ENCODE measurements at places on chromosomes 16 and 17.

DNA sequence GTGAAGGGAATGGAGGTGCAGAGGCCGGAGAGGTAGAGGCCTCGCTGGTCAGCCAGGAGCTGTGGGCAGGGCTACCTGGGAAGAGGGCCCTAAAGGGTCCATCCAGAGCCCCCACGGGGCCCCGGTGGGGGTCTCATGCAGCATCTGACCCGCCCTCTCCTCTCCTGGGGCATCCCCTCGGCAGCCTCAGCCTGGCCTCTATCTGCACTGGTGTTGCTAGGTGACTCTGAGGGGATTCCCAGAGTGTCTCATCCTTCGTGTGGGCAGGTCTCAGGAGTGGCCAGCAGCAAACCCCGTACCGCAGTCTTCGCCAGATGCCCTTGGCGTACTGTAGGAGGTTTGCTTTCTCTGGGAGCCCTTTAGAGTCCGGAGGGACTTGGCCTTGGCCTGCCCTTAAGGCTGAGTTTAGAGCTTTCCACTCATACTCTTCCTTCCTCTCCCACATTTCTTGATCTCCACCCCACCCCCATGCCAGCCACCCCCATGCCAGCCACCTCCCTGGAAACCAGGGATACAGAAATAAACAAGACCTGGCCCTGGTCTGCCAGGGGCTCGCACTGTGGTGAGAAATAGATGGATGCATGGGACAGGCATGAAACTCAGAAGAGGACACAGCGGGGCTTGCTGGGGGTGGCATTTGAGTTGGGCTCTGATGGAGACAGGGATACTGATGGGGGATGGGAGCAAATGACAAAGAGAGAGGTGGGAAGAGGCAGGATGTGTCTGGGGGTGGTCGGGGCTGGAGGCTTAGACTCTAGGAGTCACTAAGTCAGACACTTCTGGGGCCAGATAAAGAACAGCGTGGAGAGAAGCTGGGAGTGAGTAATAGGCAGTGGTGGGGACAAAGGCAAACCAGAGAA is 9.9 kb downstream of the SLC5A10 start:
- no peak for DNase-seq

- DNase-seq = no peak
Measured at GRCh38 chr16:610513-611381, 20.0 kb upstream of the WFIKKN1 start.

DNA sequence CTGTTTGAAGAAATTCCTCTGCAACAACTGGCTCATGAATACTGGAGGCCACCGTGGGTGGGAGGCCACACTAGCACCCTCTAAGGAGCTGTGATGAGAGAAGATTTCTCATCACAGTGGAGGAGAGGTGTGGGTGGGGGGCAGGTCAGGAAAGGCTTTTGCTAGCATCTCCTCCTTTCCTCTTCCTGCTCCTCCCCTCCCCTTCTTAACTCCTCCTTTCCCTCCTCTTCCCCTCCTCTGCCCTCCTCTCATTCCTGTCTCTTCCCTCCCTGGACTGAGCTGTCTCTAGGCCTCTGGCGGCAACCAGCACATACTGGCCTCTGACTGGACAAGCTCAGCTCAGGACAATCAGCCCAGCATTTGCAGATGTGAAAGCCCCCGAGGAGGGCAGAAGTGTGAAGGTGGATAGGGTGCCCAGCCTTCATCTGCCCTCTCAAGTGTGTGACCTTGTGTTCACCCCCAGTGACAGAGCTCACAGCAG is 19.0 kb upstream of the LHX1 start:
- DNase-seq = no peak

DNA sequence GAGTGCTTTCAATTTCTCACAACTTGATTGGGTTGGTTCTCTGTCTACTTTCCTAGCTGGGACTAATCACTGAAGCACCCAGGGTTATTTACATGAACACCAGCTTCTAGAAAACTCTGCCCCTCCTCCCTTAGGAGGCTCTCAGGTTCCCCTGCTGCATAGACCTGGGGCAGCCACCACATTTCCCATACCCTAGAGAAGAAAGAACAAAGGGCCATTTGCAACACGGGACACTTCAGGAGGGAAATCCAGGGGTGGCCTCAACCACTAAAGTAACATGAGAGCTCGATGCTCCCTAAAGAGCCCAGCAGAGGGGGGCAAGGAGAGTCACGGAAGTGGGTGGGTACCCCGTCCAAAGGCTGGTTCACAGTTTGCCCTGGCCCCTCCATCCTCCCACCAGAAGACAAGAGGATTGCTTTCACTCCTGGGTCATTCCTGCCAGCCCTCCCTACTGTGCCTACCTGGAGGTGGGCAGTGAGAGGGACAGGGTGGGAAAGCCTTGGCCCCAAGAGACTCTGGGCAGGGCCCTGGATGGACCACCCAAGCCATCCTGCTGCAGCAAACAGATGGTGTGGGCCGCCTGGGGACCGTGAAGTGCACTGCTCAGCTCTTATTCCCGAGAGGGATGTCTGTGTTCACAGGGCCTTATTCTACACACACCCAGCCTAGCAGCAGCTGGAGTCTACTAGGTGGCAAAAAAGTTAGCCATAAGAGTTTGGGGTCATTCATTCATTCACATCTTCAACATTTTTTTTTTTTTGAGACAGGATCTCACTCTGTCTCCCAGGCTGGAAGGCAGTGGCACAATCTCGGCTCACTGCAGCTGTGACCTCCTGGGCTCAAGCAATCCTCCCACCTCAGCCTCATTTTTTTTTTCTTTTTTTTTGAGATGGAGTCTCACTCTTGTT is 392.1 kb downstream of the SOX9 start:
- no peak for DNase-seq

DNA sequence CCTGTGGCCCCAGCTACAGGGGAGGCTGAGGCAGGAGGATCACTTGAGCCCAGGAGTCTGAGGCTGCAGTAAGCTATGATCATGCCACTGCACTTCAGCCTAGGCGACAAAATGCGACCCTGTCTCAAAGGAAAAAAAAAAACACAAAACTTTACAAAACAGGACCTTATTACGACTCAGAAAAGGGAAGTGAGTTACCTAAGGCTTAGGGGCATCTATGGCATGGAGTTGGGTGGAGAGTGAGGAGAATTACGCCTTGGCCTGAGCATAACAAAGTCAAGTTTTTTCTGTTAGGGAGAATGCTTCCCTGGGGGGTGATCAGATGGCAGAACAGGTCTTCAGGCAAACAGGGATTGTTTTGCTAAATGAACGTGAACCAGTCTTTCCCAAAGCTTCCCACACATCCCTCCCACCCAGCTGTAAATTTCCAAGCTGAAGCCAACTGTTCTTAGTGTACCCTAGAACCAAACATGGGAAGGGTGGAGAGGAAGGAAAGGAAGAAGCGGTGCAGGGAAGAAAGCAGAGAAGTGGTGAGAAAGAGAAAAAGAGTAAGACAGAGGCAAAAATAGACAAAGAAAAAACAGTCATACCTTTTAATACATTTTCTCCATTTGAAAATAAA is 24.6 kb upstream of the TNRC6C start:
- DNase-seq = no peak

DNA sequence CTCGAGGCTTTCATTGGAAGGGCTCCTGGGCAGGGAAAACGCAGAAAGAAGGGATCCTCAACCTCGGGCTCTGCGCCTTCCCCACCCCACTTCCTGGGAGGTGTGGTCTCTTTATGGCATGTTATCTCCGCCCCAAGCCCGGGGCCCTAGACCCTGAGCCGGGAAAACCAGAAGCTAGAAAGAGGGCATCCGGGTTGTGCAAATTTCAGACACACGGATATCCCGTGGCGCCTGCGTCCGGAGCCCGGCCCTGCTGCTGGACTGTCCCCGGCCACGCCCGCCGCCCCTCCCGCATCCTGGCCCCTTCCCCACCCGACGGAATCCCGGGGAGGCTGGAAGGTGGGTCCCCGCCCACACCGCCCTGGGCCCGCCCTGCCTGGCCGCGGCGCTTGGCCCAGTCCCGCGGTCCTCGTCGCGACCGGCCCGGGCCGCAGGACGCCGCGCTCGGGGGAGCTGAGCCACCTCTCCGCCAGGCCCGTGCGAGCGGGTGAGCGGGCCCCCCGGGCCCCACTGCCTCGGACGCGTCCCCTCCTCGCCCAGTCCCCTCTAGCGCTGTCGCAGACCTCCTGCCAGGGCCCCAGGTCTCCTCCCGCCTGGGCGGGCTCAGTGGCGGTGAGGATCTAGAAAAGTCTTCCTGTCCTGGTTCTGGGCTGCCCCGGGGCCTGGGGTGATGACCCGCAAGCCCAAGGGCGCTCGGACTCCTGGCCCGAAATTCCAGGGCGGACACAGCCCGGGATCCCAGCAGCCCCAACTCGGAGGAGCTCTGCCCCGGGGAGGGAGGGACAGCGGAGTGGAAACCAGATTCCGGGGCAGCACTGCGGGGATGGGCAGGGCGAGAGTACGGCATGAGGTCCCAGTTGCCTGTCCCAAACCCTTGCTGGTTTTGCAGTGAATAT is at the start of gene SLC16A5:
TSS of gene SLC16A5 (plus strand) at position 397 of the 896 bp plus-strand sequence. CDS start 5,683 bp downstream, outside the sequence.
- DNase-seq = peak; percentile 66

DNA sequence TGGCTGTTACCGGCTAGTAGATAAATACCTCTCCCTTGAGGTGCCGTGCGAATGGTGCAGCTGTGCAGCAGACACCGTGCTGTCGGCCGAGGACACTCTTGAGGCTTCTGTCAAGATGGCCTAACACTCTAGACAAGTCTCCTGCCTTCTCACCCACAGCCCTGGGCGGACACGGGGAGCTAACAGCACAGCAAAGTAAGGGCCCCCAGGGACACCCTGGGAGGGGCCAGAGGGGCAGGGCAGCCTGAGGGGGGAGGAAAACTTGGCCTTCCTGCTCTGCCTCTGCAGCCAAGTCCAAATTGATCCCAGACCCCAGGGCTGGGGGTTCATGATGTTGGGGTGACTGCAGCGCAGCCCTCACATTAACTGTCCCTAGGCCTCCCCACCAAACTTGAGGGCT is 210.2 kb downstream of the RPTOR start:
- no peak for DNase-seq

GRCh38 chr16:49875806-49876715 is 20.1 kb upstream of the ZNF423 start:
- DNase-seq = no peak

DNA sequence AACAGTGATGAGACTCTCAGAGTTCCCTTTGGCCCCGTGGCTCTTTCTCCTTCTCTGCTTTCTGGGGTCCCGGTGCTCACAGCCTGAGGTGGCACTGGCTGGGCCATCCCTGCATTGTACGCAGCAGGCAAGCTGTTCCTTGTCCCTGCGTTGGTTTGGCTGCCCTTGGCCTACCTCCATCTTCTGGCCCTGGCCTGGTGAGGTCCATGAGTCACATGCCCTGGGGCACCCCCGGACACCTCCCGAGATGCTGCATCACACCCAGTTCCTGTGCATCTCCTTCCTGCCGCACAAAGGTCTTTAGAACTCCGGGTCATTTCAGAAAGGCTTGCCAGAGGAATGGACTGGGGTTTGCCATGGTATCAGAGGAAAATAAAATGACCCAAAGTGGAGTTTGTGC is 9.5 kb downstream of the SULT1A2 start:
- DNase-seq = no peak

DNA sequence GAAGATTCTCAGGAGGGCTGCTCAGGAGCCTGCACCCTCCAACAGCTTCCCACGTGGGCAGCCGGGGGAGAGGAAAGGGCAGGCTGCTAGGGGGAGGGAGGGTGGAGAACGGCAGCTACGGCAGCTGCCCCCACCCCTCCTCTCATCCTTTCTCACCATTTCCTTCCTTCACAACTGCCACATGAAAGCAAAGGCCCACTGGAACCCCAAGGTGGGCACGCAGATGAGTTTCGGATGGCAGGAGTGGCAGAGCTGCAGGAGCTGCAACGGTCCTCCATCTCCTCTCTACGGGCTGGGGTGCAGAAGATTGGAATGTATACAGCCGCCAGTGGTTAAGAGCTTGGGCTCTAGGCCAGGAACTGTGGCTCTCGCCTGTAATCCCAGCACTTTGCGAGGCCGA is 77.7 kb downstream of the GAS7 start:
- DNase-seq = no peak

GRCh38 chr17:34762078-34762477 is 182.7 kb downstream of the TMEM132E start:
- DNase-seq = no peak

DNA sequence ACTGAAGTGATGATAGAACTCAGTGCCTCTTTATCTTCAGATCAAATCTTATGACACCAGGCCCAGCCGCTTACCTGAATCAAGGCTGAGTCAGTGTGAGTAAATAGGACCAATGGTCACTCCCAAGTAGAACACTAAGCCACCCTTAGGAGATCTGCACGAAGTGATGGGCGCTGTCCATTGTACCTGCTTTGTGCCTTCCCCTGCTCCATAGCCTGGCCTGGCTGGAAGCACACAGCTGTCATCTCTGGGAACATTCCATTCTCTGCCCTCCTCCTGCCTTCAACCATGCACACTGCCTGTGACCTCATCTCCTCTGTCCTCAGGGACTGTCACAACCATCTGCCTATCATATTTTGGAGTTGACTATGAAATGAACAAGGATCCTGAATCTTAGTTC is 279.5 kb upstream of the ASIC2 start:
- DNase-seq = no peak

DNA sequence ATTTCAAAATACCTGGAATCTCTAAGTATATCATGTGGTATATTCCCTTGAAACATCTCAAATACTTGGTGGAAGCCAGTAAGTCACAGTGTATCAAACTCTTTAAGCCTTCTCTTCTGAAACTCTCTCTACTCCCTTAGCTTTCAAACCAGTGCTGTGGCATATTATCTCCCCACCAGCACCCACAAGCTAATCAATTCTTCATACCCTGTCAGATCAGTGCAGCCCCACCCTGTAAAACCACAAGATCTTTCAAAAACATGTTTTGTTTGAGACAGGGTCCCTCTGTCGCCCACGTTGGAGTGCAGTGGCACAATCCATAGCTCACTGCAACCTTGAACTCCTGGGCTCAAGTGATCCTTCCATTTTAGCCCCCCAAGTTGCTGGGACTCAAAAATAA is 91.6 kb upstream of the C17orf78 start:
- no peak for DNase-seq

- no peak for DNase-seq
Measured at GRCh38 chr16:88948781-88949490, 28.1 kb downstream of the CBFA2T3 start.

DNA sequence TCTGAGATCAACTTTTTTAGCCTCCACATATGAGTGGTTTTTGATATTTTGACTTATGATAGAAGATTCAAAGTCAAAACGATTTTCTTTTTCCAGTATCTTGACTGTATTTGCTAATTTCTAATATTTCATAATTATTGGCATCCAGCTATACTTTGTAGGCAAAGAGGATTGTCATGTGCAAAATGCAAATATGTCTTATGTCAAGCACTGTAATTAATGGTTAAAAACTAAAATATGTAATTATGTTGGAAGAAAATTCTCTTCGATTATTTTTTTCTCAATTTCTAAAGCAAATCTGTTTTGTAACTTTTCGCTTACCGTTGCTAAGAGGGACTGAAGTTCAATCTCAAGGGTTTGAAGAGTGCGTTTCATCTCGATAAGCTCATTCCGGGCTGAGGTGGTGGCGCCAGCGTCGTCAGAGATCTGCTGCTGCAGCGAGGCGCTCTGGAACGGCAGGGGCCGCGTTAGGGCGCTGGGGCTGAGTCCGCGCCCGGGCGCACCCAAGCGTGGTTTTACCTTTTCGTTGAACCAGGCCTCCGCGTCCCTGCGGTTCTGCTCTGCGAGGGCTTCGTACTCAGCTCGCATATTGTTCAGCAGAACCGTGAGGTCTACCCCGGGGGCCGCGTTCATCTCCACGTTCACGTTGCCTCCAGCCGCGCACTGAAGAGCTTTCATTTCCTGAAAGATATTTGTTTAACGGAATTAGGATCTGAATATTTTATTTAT is 3.0 kb downstream of the KRT27 start:
- no peak for DNase-seq
